ENCODE measurements at places on chromosomes 13 and 19.

DNA sequence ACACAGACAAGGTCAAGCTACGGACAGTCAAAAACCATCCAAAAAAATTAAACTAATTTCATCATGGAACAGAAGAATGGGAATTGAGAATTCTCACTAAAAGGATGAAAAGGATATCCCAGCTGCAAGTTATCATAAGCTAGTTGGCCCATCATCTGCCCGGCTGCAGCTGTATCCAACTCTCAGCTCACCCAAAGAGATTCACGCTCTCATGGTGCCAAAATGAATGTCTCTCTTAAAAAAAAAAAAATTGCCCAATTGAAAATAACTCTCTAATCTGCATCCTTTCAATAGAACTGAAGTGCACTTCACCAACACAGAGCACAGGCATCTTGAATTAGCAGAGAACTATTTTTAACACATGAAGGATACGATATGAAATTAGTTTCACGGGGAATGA lies 20.0 kb downstream of the ENOX1 start:
- DNase-seq = no peak

GRCh38 chr13:28001049-28001448 lies 12.6 kb upstream of the URAD start:
- DNase-seq = no peak

GRCh38 chr13:78499802-78500201 lies 103.5 kb downstream of the POU4F1 start:
- DNase-seq = no peak

GRCh38 chr19:9700229-9700981 lies 25.5 kb upstream of the ZNF562 start:
- no peak for DNase-seq

DNA sequence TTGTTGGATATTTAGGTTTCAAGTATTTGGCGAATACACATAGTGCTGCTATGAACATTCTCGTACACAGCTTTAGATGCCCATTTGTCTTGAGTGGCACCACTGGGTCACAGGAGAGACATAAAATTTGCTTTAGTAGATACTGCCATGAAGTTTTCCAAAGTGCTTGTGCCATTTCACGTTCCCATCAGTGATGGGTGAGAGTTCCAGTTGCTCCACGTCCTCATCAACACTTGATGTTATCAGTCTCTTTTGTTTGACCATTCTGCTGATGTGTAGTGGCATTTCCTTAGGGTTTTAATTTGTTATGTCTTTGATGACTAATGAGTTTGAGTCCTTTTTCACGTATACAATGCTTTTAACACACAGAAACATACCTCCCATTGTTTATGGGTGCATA lies 11.0 kb downstream of the ZSWIM9 start:
- no peak for DNase-seq
